ENCODE measurements at places on chromosomes 6 and 20.
A peak's percentile ranks its signal among the peaks of the same experiment; 100 is the strongest.

DNA sequence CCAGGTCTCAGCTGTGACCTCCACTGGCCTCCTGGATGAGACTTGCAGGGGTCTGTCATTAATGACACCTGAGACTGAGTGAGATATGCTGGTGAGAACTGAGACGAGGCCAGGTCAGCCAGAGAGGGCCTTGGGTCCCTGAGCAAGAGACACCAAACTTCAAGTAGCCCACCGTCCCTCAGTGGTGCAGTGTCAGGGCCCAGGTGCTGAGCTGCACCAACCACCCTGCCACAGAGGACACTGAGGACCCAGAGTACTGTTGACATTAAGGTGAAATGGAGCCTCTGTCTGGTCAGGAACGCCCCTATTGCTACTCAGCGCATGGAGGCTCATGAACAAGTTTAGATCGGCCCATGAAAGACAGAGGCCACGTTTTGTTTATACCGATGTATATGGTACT, 64.1 kb upstream of the SCP2D1 start:
- no peak for DNase-seq

DNA sequence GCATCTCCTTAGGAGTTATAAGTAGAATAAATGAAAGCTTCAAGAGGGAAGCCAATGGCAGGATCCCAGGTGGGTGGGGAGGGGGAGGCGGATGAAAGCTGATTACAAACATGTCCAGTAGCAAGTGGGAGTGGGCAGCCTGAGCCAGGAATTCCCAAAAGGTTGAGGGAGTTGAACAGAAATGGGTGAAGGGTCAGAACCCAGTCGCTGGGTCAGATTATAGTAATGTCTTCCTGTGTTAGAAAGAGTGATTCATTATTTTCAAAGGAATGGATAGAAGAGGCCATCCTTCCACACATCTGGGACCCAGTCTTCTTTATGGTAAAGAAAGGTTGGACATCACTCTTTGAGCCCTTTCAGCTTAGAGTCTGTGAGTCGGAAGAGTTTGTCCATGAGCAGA, 41.0 kb upstream of the FAM50B start:
- DNase-seq, result no peak

GRCh38 chr6:148934539-148934938, 187.7 kb downstream of the UST start:
- peak; percentile 50 for DNase-seq

- DNase-seq, result no peak
These were observed 77.6 kb downstream of the AKAP7 start for GRCh38 chr6:131212913-131213312.

- DNase-seq, result no peak
These were observed 240.4 kb downstream of the TBC1D32 start for GRCh38 chr6:121093928-121094327.

- no peak for DNase-seq
These were observed 95.7 kb downstream of the PRDM1 start for GRCh38 chr6:106181664-106182418.

DNA sequence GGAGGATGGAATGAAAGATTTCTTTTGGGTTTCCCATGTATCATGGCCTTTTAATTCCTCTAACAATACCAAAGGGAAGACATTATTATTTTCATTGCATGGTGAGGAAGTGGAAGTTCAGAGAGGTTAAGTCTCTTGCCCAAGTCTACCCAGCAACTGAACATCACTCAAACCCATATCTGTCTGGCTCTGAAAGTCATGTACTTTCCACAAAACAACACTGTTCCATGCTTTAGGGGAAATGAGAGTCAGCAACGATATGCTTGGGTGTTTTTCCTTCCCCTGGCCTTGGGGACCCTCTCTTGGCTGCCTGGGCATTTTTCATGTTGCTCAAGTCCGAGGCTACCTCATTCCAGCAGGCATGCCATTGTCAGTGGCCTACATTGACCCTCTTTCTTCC, 118.8 kb downstream of the ADTRP start:
- no peak for DNase-seq

DNA sequence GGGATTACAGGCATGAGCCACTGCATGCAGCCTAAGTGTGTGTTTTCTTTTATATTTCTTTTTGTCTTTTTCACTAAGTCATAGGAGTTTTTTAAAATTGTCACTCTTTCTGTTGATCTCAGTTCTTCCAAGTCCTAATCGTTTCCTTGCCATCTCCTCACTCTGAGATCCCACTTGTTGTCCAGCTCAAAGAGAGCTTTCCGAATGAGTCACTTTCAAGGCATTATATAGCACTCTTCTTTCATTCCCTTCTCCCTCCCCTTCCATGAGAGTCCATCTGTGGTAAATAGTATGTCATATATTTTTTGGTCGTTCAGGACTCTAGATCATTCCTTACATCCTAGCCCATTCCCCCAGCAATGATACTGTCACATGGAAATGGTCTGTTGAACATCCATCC, 4.3 kb downstream of the VAPB start:
- no peak for DNase-seq

GRCh38 chr6:136859430-136859829, 37.0 kb downstream of the PEX7 start:
- no peak for DNase-seq

- DNase-seq, result peak; percentile 63
These were observed 89.9 kb downstream of the CARMIL1 start for GRCh38 chr6:25369036-25369432.

DNA sequence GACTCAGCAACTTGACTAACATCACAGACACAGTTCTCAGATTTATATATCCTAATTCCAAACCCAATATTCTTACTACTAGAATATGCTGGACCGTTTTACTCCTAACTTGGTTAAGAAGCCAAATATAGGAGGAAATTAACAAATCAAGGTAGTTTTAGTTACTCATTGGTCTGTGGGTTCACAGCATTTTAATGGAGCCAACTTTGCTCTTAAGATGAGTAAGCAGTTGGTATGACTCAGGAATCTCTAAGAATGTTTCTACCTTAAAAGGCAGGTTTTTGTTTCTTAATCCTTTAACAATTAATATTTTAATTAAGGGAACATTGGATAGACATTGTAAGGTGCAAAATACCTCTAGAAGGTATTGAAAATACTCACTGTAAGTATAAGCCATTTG, 31.6 kb downstream of the OPRM1 start:
- DNase-seq, result no peak

GRCh38 chr6:38413102-38413800, 226.5 kb downstream of the BTBD9 start:
- DNase-seq, result no peak

- peak; percentile 17 for DNase-seq
These were observed 13.7 kb downstream of the RIPK1 start for GRCh38 chr6:3081960-3082359.

- no peak for DNase-seq
These were observed 45.8 kb downstream of the NR2E1 start for GRCh38 chr6:108211671-108212070.

DNA sequence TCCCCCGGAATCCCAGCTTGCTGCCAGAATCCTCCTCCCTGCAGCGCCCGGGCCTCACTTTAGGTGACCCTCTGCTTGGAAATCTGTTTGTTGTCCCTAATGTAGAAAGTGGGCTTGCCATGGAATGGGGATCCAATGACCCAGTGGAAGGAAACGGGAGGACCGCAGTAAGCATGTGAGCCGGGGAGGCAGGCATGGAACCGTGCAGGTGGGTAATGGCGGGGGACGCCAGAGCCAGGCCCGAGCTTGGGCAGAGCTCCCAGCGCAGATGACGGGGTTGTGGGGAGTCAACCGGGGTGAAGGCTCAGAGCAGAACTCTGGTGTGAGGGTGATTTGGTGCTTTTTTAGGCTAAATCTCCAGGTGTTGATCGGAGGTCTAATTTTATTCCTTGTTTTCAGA, 188.3 kb downstream of the QKI start:
- DNase-seq, result no peak

- DNase-seq, result no peak
These were observed 99.8 kb downstream of the TAF4 start for GRCh38 chr20:61965606-61966491.

GRCh38 chr6:108736832-108737231, 111.4 kb upstream of the ARMC2 start:
- DNase-seq, result no peak

Data from hindlimb muscle (tissue), 1 donor.